IPS DF 6.9 (cell line): ENCODE measurements at places on chromosomes 5 and 9.

DNA sequence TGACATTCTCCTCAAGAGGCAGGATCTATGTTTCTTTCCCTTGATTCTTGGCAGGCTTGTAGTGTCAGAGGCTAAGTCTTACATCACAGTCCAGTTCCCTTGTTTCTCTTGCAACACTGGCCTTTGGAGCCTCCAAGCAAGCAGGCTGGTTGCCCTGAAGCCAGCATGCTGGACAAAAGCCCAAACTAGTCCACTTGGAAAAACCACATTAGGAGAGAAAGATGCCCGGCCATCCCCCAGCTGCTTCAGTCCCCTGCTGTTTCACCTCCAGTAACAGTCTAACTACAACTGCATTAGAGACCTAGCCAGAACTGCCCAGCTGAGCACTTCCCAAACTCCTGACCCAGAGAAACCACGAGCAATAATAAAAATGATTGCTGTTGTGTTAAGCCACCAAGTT lies 87.6 kb downstream of the ADAMTS6 start:
- no peaks in the 10 kb centered on the region for H3K4me1 ChIP-seq
- no peak overlapping the region for H3K27ac ChIP-seq
- no peak for DNase-seq
- H3K4me3 ChIP-seq, result no peak overlapping the region
- no peaks in the 10 kb centered on the region for H3K27me3 ChIP-seq

- H3K36me3 ChIP-seq, result no peaks in the 10 kb centered on the region
- H3K4me3 ChIP-seq, result no peak overlapping the region
- H3K27ac ChIP-seq, result no peak overlapping the region
- peaks cover 6% of the 10 kb centered on the region; the same call in 1 of the 2 replicates for H3K4me1 ChIP-seq
- no peak for DNase-seq
Observed at GRCh38 chr5:136103118-136103517, 29.5 kb upstream of the SMAD5 start.

- H3K36me3 ChIP-seq, result no peaks in the 10 kb centered on the region
- peaks cover 2% of the 10 kb centered on the region; the same call in 1 of the 2 replicates for H3K4me1 ChIP-seq
- DNase-seq, result no peak
- H3K4me3 ChIP-seq, result peak overlapping the region; percentile 43; the same call in 1 of the 2 replicates
- H3K27me3 ChIP-seq, result no peaks in the 10 kb centered on the region
- no peak overlapping the region for H3K27ac ChIP-seq
Observed at GRCh38 chr5:137734962-137735554, 831 bp downstream of the KLHL3 start.

DNA sequence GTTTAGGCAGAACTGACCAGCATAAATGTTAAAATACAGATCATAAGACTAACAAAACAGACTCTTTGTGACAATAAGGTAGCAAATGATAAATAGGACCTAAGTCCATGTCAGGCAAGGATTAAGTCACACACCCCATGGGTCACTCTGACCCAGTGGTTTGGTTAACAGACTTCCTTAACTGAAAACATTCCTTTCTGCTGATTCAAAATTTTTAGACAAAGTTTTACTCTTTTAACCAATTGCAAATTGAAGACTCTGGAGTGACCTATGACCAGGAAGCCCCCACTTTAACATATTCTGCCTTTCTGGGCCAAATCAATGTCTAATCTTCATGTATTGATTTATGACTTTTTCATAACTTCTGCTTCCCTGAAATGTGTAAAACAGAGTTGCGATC lies 4.9 kb upstream of the NXNL2 start:
- no peak for DNase-seq

DNA sequence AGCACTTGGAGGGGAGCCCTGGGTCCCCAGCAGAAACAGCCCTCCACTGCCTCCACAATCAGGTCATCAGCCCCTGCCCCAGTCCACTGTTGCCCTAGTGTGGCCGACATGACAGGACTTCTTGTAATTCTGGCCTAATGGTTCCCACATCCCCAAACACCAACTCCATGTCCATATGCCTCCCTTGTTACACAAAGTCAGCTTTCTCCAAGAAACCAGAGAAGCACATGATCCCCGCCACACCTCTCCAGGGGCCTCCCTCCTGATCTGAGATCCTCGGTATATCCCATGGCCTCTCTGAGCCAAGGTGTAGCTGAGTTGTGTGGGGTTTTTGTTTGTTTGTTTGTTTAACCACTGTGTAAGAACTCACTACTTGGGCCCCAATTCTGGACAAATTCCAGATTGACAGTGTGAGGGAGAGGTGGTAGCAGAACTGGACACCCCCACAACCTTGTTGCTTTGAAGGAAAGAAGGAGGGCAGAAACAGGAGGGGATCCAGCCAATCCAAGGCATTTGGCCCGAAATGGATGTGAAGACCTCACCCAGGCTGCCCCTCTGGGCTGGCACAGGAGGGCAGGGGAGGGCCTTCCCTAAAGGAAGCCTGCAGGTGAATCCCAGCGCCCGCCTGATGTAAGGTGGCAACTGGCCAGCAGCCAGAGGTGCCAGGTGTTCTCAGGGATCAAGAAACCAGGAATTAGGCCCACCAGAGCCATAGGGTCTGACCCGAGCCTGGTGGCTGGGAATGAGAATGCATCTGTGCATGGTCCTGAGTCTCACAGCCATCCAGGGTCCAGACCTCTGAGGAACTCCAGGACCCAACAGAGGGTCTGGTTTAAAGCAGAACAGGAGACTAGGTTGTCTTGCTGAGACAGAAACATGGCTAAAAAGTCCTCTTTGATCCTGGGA lies 13.4 kb downstream of the IRF1 start:
- H3K27ac ChIP-seq, result no peak overlapping the region
- H3K27me3 ChIP-seq, result no peaks in the 10 kb centered on the region
- no peak overlapping the region for H3K4me3 ChIP-seq
- no peaks in the 10 kb centered on the region for H3K36me3 ChIP-seq

DNA sequence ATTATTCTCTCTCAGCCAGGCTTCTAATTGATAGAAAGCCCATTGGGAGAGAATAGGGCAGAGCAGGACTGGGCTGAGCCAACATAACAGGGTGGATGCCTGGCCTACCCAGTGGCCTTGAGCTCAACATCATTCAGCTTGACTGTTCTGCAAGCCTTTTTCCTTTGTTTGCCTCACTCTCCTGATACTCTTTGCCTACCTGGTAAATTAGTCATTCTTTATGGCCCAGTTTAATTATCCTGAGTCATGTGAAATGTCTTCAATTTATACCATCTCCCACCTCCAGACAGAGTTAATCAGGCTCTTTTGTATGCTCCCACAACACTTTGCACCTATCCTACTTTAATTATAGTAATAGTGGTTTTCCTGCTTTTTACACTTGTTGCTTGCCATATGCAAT lies 13.6 kb downstream of the GLRA1 start:
- no peak overlapping the region for H3K4me3 ChIP-seq
- peaks cover 10% of the 10 kb centered on the region for H3K27me3 ChIP-seq
- no peak for DNase-seq
- no peaks in the 10 kb centered on the region for H3K36me3 ChIP-seq
- H3K27ac ChIP-seq, result no peak overlapping the region

DNA sequence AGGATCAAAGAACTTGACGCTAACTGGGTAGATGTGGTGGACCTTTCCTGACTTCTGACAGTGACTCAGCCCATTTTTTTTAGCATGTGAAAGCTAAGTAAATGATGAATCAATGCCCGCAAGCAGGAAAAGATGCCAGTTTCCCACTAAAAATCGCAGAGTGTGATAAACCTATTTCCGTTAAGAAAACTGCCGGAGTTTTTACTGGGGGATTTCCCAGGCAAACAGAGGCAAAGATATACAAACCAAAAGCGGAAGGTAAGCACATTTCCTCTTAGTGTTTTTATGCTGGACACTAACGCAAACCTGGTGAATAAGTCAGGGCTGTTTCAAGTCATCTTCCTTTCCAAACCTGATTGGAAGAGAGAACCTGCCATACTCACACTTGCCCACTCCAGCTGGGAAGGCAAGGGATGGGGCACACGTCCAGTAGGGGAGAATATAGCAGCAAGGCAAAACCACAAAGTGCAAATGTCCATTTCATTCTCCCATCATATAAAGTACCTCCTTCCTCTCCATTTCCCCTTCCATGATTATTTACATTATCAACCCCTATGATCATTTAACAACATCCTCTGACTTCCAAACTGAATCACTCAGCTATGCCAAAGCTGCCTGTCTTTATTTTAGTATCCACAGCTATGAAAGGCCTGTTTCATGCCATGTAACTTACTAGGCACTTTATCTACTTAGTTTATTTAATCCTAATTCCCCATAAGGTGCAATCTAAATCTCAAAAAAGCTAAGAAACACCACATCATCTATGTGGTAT lies 349.7 kb upstream of the RFX3 start:
- H3K27ac ChIP-seq, result no peak overlapping the region
- H3K27me3 ChIP-seq, result no peaks in the 10 kb centered on the region
- no peaks in the 10 kb centered on the region for H3K36me3 ChIP-seq
- H3K4me3 ChIP-seq, result no peak overlapping the region

GRCh38 chr9:85421641-85422040 lies 320.1 kb downstream of the AGTPBP1 start:
- H3K27ac ChIP-seq, result no peak overlapping the region
- H3K4me1 ChIP-seq, result no peaks in the 10 kb centered on the region
- H3K27me3 ChIP-seq, result no peaks in the 10 kb centered on the region; the same call in 1 of the 2 replicates
- DNase-seq, result no peak
- H3K36me3 ChIP-seq, result no peaks in the 10 kb centered on the region
